GM18507 (cell line): ENCODE measurements at places on chromosomes 3 and 15.

DNA sequence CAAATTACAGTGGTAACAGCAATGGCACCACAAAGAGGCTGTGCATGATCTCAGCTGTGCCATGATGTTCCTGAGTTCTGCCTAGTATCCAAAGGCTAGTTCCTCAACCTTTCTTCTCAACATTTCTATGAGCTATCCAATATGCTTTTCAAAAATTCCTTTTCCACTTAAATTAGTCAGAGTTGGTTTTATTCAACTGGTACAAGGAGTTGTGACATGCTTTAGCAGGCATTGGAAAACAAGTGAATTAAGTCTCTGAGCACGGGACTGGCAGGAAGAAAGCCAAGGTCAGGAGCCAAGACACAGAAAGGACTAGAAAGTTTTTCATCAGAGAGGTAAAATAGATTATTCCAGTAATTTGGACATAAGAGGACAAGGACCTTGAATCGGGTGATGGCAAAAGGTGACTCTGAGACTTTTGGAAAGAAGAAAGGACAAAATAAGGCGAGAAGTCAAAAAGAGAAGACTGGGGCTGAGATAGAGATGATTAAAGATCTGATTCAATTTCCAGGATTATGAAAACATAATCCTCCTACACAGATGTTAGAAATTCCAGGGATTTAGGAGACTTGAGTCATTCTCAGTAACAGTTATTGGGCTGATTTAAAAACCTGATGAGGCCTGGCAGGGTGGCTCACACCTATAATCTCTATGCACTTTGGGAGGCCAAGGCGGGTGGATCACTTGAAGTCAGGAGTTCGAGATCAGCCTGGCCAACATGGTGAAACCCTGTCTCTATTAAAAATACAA, 36.1 kb downstream of the PBRM1 start:
- no peak for DNase-seq

DNA sequence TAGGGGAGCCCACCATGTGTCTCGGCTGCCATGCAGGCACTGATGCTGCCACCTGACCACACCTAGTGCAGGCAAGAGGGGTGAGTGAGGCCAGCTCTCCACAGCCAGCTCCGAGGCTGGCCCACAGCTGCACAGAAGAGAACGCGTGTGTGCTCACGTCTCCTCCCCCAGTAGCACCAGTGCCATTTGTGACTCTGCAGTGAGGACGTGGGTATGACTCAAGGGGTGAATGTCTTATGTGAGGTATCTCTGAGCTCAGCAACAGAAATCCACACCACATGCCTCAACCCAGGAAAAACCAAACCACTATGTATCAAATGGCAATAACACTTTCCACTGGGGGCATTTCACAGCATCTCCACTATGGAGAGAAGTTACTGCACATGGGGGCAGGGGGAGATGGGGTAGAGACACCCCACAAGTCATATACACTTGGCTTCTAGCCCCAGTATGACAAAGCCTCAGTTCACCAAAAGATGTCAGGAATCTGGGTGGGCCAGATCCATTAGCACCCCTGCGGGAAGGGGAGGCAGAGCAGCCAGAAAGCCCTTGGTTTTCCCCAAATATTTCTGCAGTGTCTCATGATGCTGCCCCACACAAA, 87.6 kb downstream of the LRIG1 start:
- DNase-seq, result no peak

- no peak for DNase-seq
These were observed 29.0 kb upstream of the DENND4A start for GRCh38 chr15:65821070-65821469.

- no peak for DNase-seq
These were observed 65.8 kb upstream of the AKAP13 start for GRCh38 chr15:85314633-85315032.

- DNase-seq, result no peak
These were observed 23.4 kb downstream of the P2RY1 start for GRCh38 chr3:152858170-152858800.

DNA sequence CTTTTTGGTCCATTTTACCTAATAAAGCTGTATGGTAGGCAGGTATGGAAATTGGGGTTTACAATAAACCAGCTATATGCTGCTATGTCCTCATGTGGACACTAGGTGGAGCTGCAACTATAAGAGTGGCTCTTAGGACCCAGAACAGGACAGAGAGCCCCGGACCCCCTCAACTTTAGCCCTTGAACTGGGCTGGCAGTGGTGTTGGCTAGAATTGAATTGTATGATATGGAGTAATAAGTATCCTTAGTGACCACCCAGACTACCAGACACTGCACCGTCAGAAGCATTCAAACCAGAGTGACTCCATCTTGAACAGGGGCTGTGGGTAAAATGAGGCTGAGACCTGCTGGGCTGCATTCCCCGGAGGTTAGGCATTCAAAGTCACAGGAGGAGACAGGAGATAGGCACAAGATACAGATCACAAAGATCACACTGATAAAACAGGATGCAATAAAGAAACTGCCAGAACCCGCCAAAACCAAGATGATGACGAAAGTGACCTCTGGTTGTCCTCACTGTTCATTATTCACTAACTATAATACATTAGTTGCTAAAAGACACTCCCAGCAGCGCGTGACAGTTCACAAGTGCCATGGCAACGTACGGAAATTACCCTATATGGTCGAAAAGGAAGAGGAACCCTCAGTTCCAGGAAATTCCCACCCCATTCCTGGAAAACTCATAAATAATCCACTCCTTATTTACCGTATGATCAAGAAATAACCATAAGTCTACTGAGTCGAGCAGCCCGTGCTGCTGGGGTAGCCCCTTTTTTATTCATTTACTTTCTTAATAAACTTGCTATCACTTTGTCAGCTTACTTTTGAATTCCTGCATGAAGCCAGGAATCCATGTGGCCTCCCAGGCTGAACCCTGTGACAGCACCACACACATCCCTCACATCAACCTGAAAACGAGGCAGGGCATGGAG, 68.7 kb upstream of the BLM start:
- DNase-seq, result peak; percentile 45

DNA sequence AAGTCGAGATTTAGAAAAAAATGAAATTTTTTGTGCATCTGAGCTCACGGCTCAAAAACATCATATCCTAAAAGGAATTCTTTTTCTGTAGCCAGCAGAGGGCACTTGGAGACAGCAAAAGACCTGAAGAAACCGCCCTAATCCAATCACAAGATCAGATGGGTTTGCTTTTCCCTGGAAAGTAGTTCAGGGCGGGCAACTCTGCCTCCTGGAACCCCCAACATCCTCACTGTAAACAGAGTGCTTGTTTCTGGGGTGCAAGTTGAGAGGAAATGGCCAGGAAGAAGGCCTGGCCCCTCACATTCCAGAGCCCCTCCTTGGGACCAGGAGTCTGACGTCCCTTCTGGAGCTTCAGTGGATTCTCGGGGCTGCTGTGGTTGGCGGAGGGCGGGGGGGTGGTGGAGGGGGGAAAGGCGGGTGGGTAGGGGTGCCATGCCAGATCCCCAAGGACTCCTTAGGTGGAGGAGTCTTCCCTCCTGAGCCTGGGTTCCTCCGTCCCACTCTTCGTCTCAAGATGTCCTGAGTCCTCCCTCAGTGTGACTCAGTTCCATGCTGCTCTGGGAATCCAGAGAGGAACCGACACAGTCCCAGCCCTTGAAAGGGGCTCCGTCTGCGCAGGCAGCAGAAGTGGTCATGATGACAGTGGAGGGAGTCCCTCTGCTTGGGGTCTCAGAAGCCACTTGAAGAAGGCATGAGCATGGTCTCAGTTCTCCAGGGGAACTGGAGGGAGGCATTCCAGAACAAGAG, 35.9 kb downstream of the CCK start:
- no peak for DNase-seq

DNA sequence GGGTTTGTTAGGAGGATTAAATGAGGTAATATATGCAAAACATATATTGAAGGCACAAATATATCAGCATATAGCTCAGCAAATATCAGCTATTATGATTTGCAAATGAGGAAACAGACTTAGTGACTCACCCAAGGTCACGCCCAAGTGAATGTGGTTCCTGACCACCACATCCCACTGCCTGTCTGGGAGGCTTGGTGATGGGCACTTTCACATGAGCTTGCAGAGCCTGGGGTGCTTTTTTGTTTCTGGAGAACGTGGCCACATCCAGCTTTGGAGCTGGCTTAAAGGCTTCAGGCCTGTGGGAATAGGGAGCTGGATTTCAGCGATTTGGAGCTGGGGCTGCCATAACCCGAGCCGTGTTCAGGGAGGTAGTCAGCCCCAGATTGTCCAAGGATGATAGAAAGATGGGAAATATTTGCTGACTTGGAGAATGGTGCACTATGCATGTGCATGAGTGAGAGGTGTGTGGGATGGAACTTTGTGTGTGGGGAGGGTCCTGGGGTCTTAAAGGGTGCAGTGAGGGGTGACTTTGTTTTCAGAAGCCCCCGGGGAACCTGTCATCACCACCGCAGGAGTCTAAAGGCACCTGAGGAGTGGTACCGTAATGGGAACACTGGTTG, 12.0 kb upstream of the FGD5 start:
- DNase-seq, result no peak

- no peak for DNase-seq
These were observed 440.8 kb downstream of the ZNF385D start for GRCh38 chr3:21310161-21310560.

GRCh38 chr15:72230197-72231065, 559 bp downstream of the PKM start:
- DNase-seq, result no peak

GRCh38 chr15:41231422-41232226, 556 bp downstream of the CHP1 start:
- no peak for DNase-seq

- DNase-seq, result no peak
These were observed 57.6 kb downstream of the AAGAB start for GRCh38 chr15:67196672-67197363.

DNA sequence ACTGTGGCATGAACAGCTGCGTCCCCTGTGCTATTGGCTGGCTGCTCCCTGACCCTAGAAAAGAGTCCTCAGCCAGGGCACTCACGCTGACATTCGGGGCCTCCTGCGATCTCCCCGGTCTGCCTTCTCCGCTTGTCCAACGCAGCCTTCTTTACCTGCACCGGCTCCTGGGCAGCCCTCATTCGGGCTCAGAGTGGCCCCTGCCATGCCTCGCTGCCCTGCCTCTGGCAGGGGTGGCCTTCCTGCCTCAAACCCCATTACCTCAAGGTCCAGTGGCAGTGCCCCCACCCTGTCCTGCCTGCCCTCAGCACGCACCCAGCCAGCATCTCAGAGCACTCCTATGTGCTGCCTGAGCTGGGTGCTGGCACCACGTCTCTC, 86.5 kb downstream of the TBC1D2B start:
- no peak for DNase-seq

GRCh38 chr15:99729920-99730319, 3.3 kb downstream of the LYSMD4 start:
- DNase-seq, result no peak

DNA sequence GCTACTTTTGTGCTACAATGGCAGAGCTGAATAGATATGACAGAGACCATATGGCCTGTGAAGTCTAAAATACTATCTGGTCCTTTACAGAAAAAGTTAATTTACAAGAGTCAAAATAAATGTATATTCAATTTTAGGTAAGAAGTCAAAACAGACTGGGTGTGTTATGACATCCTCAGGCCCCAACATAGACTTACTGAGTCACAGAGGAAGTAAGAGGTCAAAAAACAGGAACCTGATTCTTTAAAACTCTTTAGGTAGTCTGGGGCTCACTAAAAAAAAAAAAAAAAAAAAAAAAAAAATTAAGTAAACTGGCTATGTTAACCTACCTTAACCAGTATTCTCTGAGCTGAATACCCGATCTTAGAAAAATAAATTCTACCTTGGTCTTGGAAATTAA, 13.1 kb downstream of the DNAAF4 start:
- no peak for DNase-seq

DNA sequence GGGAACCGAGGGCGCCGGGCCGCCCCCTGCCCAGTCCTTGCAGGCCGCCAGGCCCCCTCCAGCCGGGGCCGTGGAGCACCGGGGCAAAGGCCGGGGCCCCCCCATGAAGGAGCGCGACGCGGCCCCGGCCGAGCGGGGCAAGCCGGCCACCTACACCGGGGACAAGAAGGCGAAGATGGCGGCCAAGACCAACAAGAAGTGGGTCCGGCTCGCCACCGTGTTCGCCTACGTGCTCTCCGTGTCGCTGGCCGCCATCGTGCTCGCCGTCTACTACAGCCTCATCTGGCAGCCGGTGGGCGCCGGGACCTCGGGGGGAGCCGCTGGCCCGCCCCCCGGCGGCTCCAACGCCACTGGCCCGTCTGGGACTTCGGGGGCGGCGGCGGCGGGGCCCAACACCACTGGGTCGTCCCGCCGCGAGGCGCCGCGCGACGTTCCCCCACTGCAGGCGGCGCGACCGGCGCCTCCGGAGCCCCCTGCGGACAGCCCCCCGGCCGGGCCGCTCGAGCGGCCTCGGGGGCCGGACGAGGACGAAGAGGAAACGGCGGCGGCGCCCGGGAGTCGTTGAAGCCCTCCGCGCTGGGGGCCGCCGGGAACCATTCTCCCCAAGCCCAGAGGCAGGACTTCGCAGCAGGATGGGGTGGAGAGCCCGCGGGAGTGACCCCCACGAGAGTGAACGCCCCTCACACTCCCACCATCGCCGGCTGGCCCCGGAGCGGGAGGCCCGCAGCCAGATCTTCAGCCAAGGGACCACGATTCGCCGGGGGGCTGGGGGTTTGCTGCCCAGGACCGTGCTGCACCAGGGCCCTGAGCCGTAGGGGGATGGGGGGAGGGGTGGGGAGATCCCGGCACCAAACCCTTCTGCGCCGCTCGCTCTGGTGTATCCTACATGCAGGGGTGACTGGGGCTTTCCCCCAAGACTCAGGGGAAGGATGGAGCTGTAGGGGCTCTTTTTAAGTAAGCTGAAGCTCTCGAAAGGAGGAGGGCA, 753 bp downstream of the INAFM2 start:
- no peak for DNase-seq

GRCh38 chr3:23439080-23439479, 236.0 kb downstream of the UBE2E2 start:
- DNase-seq, result no peak

- DNase-seq, result no peak
These were observed 75.8 kb downstream of the FBN1 start for GRCh38 chr15:48569591-48570302.

GRCh38 chr15:68463996-68464395, 32.0 kb upstream of the ITGA11 start:
- no peak for DNase-seq

DNA sequence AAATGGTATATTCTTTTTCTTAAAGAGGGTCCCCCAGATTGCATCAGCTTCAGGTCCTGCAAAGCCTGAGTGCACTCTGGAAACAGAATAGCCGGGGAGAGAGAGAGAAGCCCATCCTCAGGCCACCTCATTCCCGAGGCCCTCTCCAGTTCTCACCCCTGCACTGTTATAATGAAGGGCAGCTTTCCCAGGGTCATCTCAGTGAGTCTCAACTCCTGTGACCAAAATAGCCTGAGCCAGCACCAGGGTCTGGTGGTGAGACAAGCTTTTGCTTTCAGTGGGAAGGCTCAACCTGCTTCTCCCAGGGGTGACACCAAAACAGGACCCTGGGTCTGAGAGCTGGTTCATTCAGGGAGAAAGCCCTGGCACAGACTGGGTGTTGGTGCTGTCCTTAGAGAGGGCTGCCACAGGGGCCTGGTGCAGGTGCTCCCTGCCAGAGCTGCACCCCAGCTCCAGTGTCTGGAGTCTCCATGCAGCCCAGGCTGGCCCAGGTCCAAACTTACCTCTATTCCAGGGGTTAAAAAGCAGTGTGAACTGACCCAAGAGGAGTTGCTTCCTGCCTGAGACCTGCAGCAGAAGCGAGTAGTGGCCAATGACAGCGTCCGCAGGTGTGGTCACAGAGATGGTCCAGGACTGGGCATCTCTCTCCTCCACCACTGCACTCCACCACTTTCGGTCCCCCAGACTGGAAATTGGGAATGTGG, 6.1 kb downstream of the EPB42 start:
- DNase-seq, result no peak
